ENCODE measurements at places on chromosomes 4 and X. TPM values are rescaled to one million over a fixed set of nuclear protein-coding genes. Genes with fewer than 3 reads are reported as not detected.

DNA sequence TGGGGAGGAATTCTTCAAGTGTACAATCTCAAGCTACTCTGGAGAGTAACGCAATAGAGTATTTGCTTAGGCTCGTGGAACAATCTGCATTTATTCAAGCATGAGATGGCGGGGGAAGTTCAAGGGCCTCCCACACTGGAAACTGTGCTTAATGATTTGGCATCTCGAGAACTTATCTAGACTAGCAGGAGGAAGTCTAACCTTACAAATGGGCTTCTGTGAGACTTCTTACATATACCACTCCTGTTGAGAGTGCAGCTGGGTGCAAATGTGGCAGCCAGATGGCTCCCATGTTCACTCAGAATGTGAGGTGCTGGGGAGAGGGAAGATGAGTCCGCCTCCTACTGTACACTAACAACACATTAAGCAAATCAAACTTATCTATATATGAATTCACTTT is 29.3 kb upstream of the PTPN13 start:
- no peak overlapping the region for H3K4me3 ChIP-seq
- no peaks in the 10 kb centered on the region for H3K27me3 ChIP-seq
- H3K27ac ChIP-seq = no peak overlapping the region
- no peak for DNase-seq
- peaks cover 6% of the 10 kb centered on the region for H3K4me1 ChIP-seq

RS1 gene
- total RNA-seq = not detected

SMPX gene
- total RNA-seq = not detected

GRCh38 chr4:1047976-1048772 is 36.7 kb downstream of the FGFRL1 start:
- peaks cover 5% of the 10 kb centered on the region for H3K4me1 ChIP-seq
- H3K27ac ChIP-seq = no peak overlapping the region
- H3K27me3 ChIP-seq = peaks cover 20% of the 10 kb centered on the region

- H3K4me1 ChIP-seq = peaks cover 21% of the 10 kb centered on the region
- H3K4me3 ChIP-seq = no peak overlapping the region
- H3K27ac ChIP-seq = no peak overlapping the region
- no peaks in the 10 kb centered on the region for H3K36me3 ChIP-seq
- no peak for DNase-seq
Observed at GRCh38 chr4:89898304-89898716, 3.7 kb downstream of the MMRN1 start.

DNA sequence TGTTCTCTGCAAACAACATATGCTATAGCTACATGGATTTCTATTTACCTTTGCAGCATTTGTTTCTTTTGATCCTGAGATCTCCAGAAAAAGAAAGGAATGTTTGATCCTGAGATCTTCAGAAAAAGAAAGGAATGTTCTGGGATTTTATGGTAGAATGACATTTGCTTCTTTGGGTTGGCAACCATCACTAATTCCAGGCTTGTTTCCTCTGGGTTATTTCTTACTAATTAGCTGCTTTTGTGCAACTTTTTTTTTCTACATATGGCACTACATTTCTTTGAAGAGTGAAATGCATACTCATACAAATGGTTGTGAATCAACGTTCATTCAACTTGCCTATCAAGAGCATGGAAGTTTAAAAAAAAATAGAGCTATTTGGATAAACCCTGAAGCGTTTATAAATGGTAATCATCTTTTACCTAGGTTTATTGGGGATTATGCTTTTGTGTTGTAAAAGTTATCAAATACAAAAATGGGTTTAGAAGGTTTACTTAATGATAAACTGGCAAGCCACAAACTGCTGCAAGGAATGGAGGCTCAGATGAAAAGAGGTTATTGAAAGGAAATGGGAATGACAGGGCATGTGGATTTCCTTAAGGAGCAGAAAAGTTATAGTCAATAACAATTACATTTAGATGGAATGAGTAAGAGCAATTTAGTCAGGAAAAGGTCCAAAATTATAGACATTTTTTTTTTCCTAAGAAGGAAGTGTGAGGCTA is 95.6 kb upstream of the PCDH18 start:
- H3K27me3 ChIP-seq = no peaks in the 10 kb centered on the region
- H3K36me3 ChIP-seq = no peaks in the 10 kb centered on the region
- no peak overlapping the region for H3K27ac ChIP-seq

DNA sequence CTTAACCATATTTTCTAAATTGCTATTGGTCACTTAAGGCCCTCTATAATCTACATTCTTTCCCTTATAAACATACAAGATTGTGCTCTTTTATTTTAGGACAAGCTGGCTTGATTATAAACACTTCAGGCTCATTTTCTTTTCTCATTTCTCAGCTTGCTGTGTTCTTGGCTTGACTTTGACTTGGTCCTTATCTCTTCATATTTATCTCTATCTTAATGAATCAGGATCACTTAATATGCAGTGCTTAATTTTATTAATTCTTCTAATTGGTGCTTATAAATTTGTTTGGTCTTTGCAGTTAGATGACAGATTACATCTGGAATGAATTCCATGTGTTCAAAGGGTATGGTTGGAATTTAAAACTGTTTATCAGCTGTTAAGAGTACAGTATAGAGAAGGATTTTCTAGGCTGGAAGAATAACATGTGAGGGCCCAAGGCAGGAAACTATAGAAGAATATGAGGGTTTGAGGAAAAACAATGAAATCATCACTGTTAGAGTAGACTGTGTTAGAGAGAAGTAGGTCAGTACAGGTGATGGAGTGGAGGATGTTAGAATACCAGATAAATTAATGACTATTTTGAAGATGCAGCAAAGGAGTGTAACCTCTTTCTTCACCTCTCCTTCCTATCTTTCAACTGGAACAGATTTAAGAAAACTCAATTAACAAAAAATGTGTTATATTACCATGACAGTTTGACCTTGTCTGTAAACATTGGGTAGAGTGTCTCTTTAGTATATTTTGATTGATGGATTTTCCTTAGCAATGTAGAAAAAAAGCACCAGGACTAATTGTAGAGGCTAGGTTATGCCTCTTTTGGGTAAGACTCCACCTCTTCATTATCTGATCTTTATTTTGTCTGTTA is 169.6 kb downstream of the RAPGEF2 start:
- DNase-seq = no peak
- H3K27ac ChIP-seq = no peak overlapping the region
- H3K36me3 ChIP-seq = peaks cover 5% of the 10 kb centered on the region
- peaks cover 9% of the 10 kb centered on the region for H3K4me1 ChIP-seq
- no peak overlapping the region for H3K4me3 ChIP-seq

GRCh38 chr4:56692576-56692975 is 11.5 kb upstream of the HOPX start:
- H3K27me3 ChIP-seq = peaks cover 4% of the 10 kb centered on the region
- DNase-seq = no peak
- no peak overlapping the region for H3K4me3 ChIP-seq
- no peaks in the 10 kb centered on the region for H3K4me1 ChIP-seq

PFKFB1 gene
- total RNA-seq = 0.55 TPM

DNA sequence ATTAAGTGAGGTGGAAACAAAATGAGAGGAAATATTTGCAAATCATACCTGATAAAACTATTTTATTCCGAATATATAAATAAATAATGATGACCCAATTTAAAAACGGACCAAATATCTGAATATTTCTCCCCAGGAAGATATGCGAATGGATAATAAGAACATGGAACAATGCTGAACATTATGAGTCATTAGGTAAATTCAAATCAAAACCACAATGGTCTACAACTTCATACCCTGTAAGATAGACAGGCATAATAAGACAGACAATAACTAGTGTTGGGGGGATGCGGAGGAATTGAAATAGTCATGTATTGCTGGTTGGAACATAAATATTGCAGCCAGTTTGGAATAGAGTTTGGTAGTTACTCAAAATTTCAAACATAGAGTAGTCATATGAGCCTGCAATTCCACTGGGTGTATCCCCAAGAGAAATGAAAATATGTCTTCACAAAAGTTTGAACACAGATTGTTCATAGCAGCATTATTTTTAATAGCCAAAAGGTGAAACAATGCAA is 47.6 kb upstream of the DRP2 start:
- H3K4me1 ChIP-seq = peaks cover 2% of the 10 kb centered on the region
- DNase-seq = no peak
- H3K36me3 ChIP-seq = no peaks in the 10 kb centered on the region
- H3K27ac ChIP-seq = no peak overlapping the region

- DNase-seq = no peak
- H3K36me3 ChIP-seq = no peaks in the 10 kb centered on the region
- H3K4me1 ChIP-seq = no peaks in the 10 kb centered on the region
- H3K27ac ChIP-seq = no peak overlapping the region
- H3K27me3 ChIP-seq = no peaks in the 10 kb centered on the region
- no peak overlapping the region for H3K4me3 ChIP-seq
Observed at GRCh38 chrX:23515028-23515427, 152.3 kb upstream of the PRDX4 start.

GRCh38 chr4:103867311-103867710 is 147.5 kb upstream of the TACR3 start:
- no peaks in the 10 kb centered on the region for H3K36me3 ChIP-seq
- no peaks in the 10 kb centered on the region for H3K4me1 ChIP-seq
- no peak overlapping the region for H3K27ac ChIP-seq
- no peak for DNase-seq

DNA sequence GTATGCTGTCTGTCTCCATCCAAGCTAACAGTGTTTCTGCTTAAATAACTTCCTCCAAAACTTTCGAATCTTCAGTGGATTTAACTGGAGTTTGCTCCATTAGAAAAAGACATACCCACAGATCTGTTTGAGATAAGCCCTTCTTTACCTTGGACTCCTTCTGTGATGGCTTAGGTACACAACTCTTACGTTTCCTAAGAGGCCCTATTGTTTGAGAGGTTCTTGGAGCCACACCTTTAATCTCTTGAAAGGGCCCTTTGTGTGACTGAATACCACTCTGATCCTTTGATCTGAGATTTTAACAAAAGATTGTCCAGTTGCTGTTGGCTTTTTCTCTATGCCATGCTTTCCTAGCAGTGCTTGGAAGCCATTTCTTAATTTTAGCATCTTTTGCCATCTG is 92.5 kb downstream of the AKAP4 start:
- H3K4me1 ChIP-seq = no peaks in the 10 kb centered on the region
- no peak for DNase-seq
- no peaks in the 10 kb centered on the region for H3K27me3 ChIP-seq
- H3K4me3 ChIP-seq = no peak overlapping the region
- H3K27ac ChIP-seq = no peak overlapping the region

DNA sequence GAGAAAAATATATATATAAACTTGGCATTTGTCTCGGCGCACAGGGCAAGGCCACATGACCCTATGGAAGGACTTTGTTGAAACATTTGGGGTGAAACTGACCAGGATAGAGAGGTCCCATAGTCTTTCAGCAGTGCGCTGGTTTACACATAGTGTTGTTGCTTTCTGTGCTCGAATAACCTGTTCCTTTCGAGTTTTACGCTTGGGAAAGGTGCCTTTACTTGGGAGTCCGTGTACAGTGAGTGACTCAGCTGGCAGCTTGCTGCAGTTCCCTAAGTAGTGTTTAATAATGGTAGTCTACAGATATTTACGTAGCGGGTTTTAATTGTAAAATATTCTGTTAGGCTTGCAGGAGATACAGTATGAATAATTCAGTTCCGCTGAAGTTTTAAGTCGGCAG is 578 bp downstream of the APOOL start:
- no peak for DNase-seq
- H3K4me3 ChIP-seq = peak overlapping the region; percentile 79
- H3K27ac ChIP-seq = peak overlapping the region; percentile 55
- H3K36me3 ChIP-seq = peaks cover 5% of the 10 kb centered on the region

GRCh38 chr4:73067971-73068394 is 1.5 kb downstream of the COX18 start:
- peak overlapping the region; percentile 84 for H3K4me3 ChIP-seq
- peak; percentile 41 for DNase-seq
- no peaks in the 10 kb centered on the region for H3K27me3 ChIP-seq

DNA sequence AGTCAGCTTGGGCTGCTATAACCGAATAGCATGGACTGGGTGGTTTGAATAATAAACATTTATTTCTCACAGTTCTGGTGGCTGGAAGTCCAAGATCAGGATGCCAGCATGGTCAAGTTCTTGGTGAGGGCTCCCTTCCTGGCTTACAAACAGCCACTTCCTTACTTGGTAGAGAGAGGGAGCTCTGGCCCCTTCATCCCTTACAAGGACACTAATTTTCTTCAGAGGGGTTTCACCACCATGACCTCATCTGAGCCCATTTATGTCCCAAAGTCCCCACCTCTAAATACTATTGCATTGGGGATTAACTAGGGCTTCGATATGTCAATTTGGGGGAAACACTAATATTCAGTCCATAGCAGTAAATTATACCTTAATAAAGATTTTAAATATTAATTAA is 61.8 kb downstream of the CLNK start:
- DNase-seq = no peak
- H3K4me3 ChIP-seq = no peak overlapping the region
- no peak overlapping the region for H3K27ac ChIP-seq
- no peaks in the 10 kb centered on the region for H3K27me3 ChIP-seq
- H3K36me3 ChIP-seq = no peaks in the 10 kb centered on the region

TBC1D8B gene
- total RNA-seq = 0.82 TPM

DNA sequence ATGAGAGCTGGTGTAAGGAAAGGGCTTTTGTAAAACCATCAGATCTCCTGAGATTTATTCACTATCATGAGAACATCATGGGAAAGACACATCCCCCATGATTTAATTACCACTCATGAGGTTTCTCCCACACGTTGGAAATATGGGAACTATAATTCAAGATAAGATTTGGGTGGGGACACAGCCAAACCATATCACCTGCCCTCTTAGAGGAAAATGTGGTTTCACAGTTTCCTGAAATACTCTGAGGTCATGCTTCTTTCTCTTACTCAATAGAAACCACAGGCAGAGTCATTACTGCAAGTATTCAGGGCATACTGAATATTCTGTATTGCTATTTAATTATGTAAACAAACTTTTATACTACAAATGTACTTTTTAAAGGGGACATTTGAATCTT is 1453.3 kb downstream of the PCDH18 start:
- DNase-seq = no peak
- no peaks in the 10 kb centered on the region for H3K36me3 ChIP-seq
- H3K27me3 ChIP-seq = no peaks in the 10 kb centered on the region

GRCh38 chr4:32985256-32985655 is 2265.1 kb downstream of the PCDH7 start:
- DNase-seq = no peak
- no peaks in the 10 kb centered on the region for H3K4me1 ChIP-seq
- no peaks in the 10 kb centered on the region for H3K36me3 ChIP-seq
- no peaks in the 10 kb centered on the region for H3K27me3 ChIP-seq

DNA sequence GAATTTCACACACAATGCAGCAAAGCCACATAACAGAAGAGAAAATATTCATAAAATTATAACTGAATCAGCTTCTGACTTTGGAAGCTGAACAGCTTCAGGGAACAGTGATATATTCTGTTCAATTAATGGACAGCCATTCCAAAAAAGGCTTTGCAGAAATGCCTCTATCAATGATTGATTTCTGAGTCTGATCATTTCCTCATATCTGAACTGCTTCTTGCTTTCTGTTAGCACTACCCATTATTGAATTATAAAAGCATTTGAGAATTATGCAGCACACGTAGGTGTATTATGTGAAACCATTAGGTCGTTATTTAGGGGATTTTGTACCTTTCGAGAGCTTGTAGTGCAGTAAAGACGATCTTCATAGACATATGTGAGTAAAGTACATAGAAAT is 159.6 kb downstream of the STIM2 start:
- H3K36me3 ChIP-seq = peaks cover 28% of the 10 kb centered on the region
- no peak overlapping the region for H3K27ac ChIP-seq
- H3K4me1 ChIP-seq = peaks cover 18% of the 10 kb centered on the region
- H3K4me3 ChIP-seq = no peak overlapping the region
- H3K27me3 ChIP-seq = no peaks in the 10 kb centered on the region

Measured in activated CD4-positive, alpha-beta T cell treated with anti-CD3 and anti-CD28 coated beads for 36 hours (primary cell).